ENCODE measurements at places on chromosomes 1 and 21.

GRCh38 chr1:21406659-21407058, 33.3 kb upstream of the NBPF3 start:
- no peak for ATAC-seq

DNA sequence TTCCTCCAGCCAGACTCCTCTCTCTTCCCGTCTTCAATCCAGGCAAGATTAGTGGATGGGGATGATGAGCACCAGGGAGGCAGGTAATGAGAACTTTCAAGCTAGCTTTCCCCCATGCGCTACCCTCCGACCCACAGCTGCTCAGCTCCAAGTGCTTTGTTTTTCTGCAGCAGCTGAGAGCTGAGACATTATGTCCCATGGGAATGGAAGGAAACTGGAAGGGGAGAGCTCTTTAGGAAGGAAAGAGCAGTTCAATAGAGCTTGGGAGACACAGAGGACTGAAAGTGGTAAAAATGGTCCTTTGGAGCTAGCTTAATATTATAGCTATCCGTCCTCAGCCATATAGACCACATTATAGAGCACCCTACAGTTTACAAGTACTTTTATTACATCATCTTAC, 39.8 kb downstream of the RAB3B start:
- ATAC-seq: no peak

GRCh38 chr1:235093696-235094592, 34.7 kb downstream of the TOMM20 start:
- ATAC-seq: peak; percentile 83

GRCh38 chr1:164180824-164181223, 378.2 kb upstream of the PBX1 start:
- ATAC-seq: no peak

DNA sequence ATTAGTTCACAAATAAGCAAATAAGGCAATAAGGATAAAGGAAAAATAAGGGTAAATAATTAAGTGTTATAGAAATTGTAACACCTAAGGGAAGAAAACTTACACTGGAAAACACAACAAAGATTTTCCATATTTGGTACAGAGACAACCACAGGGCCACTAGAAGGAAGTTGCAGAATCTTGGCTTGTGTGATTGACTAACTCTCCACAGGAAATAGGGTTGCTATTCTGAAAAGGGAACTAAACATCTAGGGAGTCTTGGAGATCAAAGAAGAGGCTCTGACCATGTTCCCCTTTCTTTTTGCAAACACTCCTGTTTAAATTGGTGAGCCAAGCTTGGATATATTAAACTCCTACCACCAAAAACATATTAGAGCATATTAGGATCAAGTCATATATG, 59.1 kb downstream of the APCS start:
- no peak for ATAC-seq

- no peak for ATAC-seq
These were observed 2.0 kb downstream of the AHDC1 start for GRCh38 chr1:27601771-27602461.

- peak; percentile 25 for ATAC-seq
These were observed 1.0 kb upstream of the ATP2B4 start for GRCh38 chr1:203625628-203626019.

DNA sequence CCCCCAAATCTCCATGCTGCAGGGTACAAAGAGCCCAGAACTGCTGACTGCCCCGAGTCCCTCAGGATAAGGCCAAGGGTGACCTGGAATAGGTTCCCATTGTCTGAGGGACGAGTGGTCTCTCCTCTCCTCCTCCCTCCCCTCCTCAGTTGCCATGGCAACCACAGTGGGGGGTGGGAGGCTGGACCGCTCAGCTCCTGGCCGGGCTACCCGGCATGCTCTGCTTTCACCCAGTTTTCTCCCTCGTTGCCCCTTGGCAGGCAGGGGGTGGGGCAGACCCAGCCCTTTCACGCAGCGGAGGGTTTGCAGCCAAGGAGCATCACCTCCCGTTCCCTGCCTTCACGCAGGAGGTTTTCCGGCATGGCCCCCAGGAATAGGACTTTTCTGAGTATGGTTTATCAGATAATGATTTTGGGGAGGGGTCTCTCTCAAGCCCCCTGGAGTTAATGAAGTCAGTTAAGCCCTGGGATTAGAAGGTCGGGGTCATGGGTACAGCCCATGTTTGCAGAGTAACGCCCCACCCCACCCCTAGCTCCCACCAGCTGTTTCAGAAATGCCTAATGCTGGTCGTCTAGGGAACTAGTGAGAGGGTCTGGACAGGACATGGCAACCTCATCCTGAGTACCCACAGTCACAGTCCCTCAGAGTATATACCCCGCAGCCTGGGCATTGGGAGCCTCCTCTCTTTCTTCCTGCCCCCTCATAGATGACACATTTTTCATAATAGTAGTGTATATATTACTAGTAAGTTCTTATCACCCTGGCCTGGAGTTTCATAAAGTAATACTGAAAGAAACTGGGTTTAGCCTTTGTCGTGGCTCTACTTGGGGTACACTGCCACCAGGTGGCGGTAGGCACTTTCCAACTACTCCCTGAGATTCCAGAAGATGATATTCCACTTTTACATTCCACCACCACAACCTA, 20.7 kb downstream of the C1QB start:
- ATAC-seq: peak; percentile 97

GRCh38 chr1:206974140-206974539, 3.9 kb upstream of the FCAMR start:
- ATAC-seq: no peak

DNA sequence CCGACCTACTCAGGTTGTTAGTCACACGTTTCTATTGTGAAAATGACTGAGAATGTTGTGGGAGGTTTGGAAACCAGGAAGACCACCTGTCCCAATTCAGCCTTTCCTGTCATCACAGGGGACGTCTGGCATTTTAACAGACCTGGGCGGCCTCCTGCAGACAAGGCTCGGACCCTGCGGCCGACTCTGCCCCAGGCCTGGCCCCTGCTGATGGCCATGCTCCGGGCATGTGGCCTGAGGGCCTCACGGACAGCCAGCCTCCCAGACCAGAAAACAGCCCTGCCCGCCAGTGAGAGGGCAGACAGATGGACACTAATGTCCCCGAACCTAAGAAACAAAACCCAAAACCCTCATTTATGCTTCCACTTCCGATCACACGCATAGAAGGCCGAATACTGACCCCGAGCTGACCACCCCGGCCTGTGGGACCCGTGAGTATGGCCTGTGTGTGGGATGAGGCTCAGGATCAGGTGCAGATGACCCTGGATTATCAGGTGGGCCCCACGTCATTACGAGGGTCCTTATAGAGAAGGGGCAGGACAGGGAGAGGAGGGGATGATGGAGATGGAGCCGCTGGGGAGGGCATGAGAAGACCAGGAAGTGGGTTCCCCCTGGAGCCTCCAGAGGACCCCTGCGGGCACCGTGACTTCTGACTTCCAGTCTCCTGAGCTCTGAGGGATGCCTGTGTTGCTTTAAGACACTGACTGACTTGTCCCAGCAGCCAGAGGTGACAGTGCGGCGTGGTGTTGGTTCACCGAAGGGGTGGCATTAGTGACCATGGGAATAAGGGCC, 9.6 kb downstream of the COL18A1 start:
- no peak for ATAC-seq

DNA sequence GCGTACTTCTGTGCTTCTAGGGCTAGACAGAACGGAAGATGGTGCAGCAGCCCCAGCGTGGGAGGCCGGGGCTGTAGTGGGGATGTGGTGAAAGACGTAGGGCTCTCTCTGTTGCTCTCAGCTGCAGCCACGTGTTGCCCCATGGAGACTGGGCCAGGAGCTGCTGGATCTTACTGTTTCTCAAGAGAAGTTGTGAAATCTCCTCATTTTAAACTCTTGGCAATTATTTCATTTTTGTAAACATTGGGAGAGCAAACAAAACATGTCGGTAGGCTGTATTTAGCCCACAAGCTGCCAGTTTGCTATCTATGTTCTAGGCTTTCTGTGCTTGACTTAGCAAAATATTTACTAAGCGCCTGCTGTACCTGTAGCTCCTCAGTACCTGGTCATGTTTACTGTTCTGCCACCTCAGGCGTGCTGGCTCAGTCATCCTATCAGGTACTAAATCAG, 15.9 kb upstream of the ELOA start:
- no peak for ATAC-seq

- no peak for ATAC-seq
These were observed 49.8 kb downstream of the BCAR3 start for GRCh38 chr1:93631626-93632365.

GRCh38 chr1:211918843-211919414, 88.4 kb upstream of the LPGAT1 start:
- no peak for ATAC-seq

DNA sequence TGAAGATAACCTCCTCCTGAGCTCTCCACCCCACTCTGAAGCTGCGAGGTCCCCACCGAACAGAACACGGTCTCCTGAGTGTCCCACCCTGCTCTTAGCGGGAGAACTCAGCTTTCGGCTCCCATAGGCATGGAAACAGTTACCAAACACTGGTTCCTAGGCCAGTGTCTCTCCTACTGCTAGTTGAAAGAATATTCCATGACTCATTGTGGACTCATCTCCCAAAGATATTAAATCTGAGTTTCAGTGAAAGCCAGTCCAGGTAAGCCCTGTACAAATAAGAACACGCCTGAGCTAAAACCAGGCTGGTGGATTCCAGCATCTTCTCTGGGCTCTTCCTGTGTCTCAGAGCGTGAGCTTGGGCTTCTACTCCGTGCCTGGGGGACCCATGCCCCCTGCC, 107.5 kb upstream of the CLDN14 start:
- ATAC-seq: no peak

GRCh38 chr1:100076744-100077143, 56.0 kb downstream of the SASS6 start:
- ATAC-seq: peak; percentile 63

- ATAC-seq: no peak
These were observed 74.3 kb upstream of the TRABD2B start for GRCh38 chr1:48071513-48071912.

DNA sequence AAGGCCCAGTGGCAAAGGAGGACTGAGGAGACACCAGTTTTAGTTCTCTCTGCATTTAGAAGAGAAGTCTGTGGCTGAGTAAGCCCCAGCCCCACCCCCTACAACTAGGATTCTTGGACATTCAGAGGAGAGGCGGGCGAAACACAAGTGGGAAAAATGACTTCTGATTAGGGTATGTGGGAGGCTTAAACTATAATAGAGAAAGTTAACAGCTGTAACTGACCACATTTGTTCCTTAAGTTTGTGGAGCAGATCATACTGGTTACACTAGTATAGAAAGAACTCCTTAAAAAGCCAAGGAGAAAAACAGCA, 11.2 kb upstream of the TRIM33 start:
- ATAC-seq: no peak

DNA sequence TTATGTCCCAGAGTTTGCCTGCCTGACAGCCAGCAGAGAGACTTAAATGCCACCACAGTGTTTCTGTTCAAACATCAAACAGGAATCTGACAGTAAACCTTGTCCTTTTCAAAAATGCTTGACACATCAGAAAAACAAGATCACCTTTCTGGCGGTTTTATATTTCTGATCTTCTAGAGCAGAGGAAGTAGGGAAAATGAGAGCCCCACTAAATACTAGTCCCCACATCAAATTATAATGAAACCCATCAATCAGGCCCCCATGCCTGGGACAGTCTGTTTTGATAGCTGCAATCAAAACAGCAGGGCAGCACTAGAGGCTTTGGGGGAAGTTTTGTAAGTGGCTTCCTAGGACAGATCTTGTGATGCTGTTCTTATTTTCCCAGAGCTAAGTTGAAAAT, 129.3 kb downstream of the CNIH3 start:
- ATAC-seq: no peak

DNA sequence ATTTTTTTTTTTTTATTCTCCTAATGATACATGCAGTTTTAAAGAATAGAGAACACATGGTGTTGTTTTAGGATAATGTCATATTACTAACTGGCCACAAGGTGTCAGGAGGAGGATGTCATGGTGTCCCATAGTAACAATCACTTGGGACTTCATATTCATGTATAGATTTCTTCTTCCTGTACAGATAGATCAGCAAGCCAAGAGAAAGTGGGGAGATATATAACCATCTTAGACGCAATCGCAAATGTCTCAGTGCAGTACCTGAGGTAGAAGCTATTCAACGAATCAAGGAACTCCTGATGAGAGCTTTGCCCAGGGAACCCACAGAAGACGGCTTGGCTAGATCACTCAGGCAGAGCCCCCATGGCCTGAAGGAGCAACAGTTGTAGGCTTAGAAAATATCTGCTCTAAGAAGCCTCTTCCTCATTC, 12.3 kb downstream of the OR2T11 start:
- ATAC-seq: peak; percentile 70

GRCh38 chr1:101183388-101183699, 53.5 kb upstream of the S1PR1 start:
- ATAC-seq: no peak

DNA sequence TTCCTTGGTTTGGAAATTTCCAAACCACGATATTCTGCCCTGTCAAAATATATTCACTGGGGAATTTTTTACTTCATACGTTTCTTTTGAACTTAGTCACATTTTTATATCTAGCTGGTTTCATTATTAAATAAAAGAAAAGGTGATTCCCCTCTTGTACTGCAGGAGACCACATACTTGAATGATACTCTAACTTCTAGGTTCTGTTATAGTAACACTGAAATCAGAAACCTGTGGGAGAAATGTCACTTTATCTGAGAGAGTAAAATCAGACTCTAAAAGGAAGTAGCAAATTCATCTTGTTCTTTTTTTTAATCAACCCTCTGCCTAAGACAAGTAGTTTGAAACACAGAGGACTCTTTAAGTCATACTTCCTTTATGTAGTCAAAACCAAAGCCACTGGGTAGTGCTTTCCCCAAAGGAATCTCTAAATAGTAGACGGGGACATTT, 34.4 kb downstream of the MRPL39 start:
- ATAC-seq: peak; percentile 61

DNA sequence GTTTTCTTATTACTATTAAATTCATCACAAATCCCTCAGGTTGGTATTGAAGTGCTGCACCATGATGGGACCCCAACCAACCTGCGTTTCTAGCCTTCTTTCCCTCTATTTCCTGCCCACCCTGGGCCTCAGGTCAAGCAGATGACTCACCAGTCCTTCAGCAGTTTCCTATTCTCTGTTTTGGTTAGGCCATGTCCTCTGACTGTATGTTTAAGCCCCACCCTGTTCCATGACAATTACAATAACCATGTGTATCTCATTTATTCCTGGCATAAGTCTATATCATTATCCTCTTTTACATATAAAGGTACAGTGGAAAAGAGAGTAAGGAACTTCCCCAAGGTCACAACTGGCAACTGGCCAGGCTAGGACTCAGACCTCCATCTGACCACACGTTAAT, 5.3 kb upstream of the FAM78B start:
- no peak for ATAC-seq

- peak; percentile 53 for ATAC-seq
These were observed 57.2 kb downstream of the AGPAT3 start for GRCh38 chr21:43921979-43922945.

DNA sequence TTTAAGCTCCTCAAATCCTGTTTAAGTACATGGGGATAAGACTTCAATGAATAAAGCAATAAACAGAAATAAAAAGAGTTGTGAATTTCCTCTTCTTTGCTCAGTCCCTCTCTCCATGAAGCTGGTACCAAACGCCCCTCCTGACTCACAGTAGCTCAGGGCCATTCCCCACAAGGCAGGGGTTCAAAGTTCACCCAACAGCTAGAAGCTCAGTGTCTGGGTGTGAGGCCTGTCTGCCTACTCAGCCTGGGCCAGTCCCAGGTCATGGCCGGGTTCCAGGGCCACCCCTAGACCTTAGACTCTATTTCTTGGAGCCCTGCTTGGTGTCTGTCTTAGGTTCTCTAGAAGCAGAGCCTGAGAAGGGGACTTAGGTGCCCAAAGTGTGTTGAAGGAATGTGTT, 251.5 kb downstream of the GRIK3 start:
- no peak for ATAC-seq

- ATAC-seq: no peak
These were observed 28.2 kb upstream of the ANKRD13C start for GRCh38 chr1:70382682-70383081.
